SK-N-SH treated with all-trans-retinoic acid at 6 μM for 48 hours (cell line): ENCODE measurements at places on chromosomes 6 and 20.

DNA sequence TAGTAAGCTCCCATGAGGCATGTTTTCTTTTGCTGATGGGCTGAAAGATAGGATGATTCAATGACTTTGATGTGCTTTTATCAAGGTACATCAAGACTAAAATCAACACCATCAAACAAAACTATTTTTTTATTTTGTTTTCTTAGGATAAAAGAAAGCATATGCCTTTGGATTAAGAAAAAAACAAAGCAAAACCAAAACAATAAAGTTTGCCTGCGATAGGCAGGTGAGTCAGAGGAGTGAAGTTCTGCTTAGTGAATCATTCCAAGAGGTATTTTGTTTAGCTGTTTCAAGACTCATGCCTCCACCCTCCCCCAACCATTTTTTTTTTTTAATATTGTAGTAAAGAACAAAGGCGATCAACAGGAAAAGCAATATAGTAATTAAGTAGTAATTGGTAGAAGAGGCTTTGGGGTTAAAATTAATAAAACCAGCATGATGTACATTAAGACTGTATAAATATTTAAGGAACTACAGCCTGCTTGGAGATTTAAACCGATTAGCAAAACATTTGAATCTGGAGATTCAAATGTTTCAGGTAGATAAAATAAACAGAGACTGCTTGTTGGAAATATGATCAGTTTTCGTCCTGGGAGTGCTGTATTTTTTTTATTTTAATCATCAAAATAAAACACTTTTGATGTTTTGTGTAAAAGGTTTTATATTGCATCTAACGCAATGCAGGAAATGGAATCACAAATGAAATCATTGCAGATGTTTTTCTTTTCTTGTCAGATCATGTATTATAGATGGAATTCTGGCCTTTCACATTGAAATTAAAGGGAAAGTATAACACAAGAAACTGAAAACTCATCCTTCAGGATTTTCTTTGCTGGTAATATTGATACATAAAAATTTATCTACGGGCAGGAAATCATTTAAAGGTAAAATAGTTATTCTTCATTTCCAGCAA, 482.3 kb upstream of the MANEA start:
- ATAC-seq: no peak

DNA sequence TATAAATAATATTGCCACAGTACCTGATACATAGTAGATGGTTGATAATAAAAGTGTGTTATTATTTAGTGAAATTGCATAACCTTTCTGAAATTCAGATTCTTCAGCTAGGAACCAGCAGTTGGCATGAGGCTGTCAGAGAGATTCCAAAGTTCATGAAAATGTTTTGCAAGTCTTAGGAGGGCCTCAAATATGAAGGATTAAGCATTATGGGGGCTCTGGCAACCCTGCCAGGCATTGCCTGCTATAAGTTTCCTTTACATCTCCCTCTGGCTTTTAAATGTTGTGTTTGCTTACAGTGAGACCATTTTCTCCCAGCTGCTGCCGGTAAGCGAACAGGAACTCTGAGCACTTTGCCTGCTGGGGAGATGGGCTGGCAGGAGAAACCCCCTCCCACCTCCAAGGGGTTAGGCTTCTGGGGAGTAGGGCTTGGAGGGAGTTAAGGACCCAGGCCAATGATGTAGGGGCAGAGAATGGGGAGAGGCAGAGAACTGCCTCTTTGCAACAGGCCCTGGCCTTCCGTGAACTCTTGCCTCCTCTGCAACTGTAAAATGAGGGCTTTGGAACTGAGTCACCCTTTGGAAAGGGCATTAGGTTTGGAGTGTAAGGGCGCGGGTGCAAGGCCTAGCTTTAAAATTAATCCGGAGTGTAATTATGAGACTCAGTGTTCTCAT, 33.2 kb upstream of the KIF3B start:
- no peak for ATAC-seq

- ATAC-seq: no peak
Measured at GRCh38 chr6:80477591-80477990, 371.1 kb downstream of the BCKDHB start.

DNA sequence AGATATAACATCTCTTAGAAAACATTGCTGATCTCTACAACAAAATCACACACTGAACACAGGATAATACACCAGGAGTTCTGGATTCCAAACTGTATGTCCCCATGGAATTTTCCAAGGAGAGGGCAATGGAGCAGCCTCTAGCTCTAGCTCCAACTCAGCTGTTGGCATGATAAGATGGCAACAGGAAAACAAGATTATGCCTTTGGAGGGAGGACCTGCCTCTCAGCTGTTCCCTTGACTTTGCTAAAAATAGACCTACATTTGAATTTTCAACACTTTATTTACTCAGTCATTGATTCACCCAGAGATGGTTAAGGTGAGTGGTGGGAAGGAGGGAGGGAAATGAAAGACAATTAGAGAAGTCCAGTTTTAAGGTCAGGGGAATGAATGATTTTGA, 246.7 kb downstream of the ALDH8A1 start:
- no peak for ATAC-seq

- ATAC-seq: no peak
Measured at GRCh38 chr20:10565191-10565921, 108.4 kb downstream of the JAG1 start.

DNA sequence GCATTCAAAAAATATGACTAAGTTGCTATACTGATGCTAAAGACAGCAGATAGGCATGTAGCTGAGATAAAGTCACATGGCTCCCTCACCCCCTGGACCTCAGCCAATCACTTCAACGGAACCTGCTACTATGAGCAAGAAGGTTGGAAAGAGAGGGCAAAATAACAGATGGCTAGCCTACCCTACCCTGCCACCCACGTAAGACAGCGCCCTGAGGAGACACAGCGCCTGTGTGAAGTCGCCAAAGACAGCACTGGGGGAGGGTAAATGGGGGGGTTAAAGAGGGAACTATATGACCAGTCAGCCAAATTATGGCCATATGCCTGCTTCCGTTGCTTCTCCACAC, 163.2 kb downstream of the RALGAPA2 start:
- no peak for ATAC-seq

GRCh38 chr6:127518710-127519468, at the start of gene MTCL3:
Gene MTCL3 (minus strand): TSS chr6:127519335.
- peak; percentile 56 for ATAC-seq

GRCh38 chr20:60863548-60863947, 388.5 kb upstream of the CDH4 start:
- no peak for ATAC-seq

- ATAC-seq: no peak
Measured at GRCh38 chr6:135624402-135625295, 127.1 kb upstream of the AHI1 start.

DNA sequence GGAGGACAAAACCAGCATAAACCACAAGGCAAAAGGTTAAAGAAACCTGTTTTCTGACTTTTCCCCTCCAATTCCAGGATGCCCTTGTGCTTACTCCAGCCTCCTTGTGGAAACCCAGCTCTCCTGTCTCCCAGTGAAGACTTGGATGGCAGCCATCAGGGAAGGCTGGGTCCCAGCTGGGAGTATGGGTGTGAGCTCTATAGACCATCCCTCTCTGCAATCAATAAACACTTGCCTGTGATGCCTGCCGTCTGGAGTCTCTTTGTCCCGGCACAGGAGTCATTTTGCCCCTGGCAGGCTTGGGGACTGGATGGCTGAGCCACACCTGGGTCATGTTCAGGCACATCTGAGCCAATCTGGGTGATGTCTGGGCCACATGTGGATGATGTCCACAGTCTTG, 26.6 kb downstream of the BPIFB1 start:
- no peak for ATAC-seq

DNA sequence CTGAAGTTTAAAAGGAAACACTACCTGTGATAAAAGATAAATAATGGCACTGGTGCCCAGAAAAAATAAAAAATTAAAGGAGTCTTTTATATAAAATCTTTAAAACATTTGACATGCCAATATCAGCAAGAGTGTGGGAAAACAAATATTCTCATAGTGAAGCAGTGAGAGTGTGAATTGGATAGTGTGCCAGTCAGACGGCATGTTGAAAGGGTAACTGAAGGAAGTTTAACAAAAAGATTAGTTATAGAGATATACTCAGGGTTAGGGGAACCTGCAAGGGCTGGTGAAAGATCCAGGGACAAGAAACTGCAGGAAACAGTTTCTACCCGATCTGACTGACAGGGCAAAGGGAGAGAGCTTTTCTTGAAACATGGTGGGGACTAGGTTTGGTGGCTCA, 22.2 kb upstream of the GMNN start:
- ATAC-seq: no peak

DNA sequence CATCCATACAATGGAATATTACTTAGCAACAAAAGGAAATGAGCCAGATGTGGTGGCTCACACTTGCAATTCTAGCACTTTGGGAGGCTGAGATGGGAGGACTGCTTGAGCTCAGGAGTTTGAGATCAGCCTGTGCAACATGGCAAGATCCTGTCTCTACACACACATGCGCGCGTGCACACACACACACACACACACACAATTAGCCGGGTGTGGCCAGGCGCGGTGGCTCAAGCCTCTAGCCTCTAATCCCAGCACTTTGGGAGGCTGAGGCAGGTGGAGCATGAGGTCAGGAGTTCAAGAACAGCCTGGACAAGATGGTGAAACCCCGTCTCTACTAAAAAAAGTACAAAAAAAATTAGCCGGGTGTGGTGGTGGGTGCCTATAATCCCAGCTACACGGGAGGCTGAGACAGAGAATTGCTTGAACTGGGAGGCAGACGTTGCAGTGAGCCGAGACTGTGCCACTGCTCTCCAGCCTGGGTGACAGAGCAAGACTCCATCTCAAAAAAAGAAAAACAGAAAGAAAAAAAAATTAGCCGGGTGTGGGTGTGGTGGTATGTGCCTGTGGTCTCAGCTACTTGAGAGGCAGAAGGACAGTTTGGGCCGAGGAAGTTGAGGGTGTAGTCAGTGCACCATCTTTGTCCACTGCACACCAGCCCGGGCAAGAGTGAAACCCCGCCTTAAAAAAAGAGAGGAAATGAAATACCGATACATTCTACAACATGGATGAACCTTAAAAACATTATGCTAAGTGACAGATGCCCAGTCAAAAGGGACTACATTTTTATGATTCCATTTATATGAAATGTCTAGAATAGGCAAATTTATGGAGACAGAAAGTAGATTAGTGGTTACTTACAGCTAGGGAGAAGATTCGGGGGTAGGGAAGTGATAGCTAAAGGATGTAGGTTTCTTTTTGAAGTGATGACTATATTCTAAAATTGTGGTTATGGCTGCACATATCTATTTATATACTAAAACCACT, 52.5 kb downstream of the RBL1 start:
- no peak for ATAC-seq

DNA sequence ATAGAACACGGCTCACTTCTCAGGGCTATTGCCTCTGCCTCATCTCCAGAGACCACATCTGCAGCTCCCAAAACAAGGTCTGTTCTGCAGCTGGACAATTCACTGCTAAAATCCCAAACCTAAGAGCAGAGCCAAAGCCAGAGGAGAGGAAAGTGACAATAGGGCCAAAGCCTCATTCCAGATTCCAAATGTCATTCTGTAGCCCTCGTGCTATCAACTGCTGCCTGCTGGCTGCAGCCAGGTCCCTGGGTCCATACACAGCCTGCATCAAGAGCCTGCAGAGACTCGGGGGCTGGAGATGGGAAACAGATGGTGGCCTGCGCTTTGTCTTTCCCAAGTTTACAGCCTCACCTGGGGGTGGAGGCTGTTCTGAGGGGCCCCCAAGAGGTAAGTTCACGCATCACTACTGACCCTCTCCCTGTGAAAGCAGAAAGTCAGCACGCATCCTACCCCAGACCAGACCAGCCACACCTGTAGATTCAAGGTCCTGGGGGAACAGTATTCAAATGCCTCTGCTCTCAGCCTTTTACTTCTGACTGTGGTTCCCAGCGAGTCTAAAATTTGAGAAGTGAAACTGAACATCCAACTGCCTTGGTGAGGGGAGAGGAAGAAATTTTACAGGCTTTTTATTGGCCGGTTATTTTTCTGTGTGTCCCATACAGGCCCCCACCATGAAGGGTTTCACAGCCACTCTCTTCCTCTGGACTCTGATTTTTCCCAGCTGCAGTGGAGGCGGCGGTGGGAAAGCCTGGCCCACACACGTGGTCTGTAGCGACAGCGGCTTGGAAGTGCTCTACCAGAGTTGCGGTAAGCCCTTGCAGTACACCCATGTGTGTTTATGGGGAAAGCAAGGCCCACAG, at the start of gene LY86:
LY86 (plus strand) TSS at position 657 of the 860 bp plus-strand sequence; CDS start at position 672, 15 bp downstream.
- no peak for ATAC-seq

DNA sequence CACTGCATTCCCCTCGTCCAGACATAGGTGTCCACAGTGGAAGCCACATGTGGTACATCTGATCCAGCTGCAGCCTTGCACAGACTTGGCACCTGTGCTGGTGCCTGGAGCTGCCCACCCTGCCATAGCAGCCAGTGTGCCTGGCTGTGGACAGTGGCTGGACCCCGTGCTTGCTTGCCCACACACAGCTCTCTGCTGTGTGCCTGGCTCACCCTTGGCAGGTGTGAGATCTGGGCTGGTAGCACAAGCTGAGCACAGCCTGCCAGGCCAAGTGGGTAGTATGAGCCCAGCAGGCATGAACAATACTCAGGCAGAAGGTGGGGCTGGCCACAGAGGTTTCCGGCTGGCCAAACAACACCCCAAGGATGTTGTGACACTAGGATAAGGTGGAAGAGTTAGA, 614.4 kb downstream of the BCKDHB start:
- no peak for ATAC-seq

DNA sequence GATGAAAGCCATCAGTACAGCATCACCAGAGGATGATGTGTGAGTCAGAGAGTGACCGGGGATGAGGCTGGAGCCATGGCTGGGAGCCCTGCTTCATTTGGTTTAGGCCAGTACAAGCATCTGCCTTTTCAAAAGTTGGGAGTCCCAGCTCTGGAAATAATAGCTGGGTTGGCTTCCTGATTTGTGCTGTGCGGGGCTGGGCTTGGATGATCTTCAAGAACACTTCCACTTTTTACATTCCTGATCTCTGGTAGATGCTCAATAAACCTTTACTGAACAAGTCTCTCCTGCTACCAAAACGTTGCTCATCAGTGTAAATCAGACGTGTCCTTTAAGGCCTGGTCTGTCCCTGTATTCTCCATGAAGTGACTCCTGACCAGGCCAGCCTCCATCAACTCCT, 44.1 kb upstream of the ADGRF4 start:
- no peak for ATAC-seq

DNA sequence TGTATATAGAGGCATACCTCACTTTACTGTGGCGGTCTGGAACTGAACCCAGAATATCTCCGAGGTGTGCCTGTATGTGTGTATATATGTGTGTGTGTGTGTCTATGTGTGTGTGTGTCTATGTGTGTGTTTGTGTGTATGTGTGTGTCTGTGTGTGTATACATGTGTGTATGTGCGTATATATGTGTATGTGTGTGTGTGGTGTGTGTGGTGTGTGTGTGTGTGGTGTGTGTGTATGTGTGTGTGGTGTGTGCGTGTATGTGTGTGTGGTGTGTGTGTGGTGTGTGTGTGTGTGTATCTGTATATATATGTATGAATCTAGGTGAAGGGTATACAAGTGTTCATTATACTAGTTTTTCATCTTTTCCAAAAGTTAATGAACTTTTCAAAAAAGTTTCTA, 4.2 kb upstream of the NPEPL1 start:
- ATAC-seq: no peak

- no peak for ATAC-seq
Measured at GRCh38 chr6:163437466-163437865, 22.9 kb downstream of the QKI start.

- ATAC-seq: no peak
Measured at GRCh38 chr20:10893321-10893720, 219.5 kb upstream of the JAG1 start.
